ENCODE measurements at places on chromosomes 1 and 21.

- DNase-seq = no peak
These were observed 418.0 kb upstream of the PKN2 start for GRCh38 chr1:88266051-88266450.

- DNase-seq = no peak
These were observed 688 bp downstream of the PRXL2B start for GRCh38 chr1:2587071-2587859.

DNA sequence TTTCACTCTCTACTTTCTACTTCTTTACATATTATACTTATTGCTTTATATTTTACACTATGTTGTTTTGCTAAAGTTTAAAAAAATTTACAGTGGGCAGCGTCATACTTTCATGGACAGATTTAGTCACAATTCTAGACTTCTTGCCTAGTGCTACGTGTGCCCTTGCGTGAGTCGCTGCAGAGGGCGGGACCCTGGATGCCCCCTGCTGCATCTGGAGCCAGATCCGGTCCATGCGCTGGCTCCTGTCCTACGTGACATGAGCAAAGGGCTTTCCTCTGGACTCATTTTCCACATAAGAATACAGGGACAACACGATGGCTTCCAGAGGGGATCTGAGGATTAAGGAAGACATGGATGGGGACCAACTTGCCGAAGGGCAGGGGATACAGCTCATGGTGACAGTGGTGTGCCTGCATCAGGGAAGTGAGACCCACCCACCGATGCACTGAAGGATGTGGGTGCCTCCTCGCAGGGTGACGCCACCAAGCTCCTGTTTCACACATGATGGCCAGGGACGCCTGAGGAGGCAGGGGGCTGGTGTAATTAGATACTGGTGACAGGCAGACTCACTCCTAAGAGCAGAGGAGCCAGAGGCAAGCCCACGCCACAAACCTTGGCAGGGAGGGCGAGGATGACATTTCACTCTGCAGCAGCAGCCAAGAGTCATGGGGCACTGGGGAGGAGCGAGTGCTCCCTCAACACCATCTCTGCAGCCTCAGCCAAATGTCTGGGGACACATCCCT, 86.6 kb downstream of the DMRTB1 start:
- no peak for DNase-seq

DNA sequence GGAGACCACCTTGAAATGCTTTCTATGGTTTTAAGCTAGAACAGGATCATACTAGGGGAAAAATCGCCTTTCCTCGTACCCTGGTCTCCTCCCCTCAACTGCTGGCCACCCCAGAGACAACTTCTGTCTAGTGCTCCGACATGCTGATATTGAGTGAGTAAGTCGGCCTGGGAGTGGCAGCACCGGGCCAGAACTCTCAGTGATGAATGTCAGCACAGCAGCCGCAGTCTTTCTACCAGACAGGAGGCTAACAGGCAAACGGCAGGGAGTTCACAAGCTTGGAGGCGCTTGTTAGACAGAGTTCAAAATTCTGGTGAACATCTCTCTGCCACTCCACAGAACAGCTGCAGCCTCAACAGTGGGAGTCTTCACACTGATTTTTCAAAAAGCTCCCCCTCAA, 716.9 kb downstream of the ADGRL2 start:
- DNase-seq = no peak

GRCh38 chr1:100866041-100866900, 28.4 kb downstream of the EXTL2 start:
- no peak for DNase-seq

DNA sequence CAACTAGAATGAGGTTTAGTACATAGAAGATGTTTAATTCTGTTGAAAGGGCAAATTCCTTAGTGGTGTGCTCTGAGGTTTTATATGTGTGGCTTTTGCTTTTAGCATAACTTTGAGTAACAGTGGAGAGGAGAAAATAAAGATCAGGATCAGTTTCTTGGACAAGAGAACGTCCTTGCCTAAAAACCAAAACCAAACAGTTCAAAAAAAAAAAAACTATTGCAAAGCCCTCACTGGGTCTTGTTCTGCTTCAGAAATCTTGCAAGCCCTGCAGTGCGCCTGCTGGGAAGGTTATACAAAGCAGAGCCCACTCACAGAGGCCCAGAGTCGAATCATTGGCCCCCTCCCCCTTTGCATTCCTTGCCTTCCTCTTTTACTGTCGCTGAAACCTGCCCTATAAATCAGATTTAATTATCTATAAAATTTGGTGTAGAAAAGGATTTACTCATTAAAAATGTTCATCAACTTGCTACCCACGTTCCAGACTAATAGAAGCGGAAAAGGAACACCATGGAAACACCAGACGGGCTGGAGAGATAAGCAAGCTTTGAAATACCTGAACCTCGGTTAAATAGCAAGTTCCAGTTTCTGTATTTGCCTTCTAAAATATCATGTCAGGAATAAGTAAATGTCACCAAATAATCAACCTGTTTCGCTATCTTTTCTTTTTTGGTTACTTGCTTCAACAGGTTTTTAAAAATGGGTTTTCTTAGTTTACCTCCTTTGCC, 201.6 kb upstream of the PTBP2 start:
- no peak for DNase-seq

All from stimulated activated CD4-positive, alpha-beta T cell treated with anti-CD3 and anti-CD28 coated beads, TNF-alpha, amount 100 ng/mL, for 24 hours (primary cell).